Uterus (tissue), 4 donors: ENCODE measurements at places on chromosomes 5 and 9. TPM values are rescaled to one million over a fixed set of nuclear protein-coding genes. Genes with fewer than 3 reads are reported as not detected.

- DNase-seq = no peak
- no peaks in the 10 kb centered on the region for H3K36me3 ChIP-seq
- H3K4me1 ChIP-seq = no peaks in the 10 kb centered on the region
Observed at GRCh38 chr5:16540421-16540820, 74.8 kb upstream of the ZNF622 start.

GRCh38 chr5:10563110-10563944 is 543 bp upstream of the ANKRD33B start:
- H3K4me1 ChIP-seq = no peaks in the 10 kb centered on the region
- no peaks in the 10 kb centered on the region for H3K27me3 ChIP-seq
- peak; percentile 63 for DNase-seq

DNA sequence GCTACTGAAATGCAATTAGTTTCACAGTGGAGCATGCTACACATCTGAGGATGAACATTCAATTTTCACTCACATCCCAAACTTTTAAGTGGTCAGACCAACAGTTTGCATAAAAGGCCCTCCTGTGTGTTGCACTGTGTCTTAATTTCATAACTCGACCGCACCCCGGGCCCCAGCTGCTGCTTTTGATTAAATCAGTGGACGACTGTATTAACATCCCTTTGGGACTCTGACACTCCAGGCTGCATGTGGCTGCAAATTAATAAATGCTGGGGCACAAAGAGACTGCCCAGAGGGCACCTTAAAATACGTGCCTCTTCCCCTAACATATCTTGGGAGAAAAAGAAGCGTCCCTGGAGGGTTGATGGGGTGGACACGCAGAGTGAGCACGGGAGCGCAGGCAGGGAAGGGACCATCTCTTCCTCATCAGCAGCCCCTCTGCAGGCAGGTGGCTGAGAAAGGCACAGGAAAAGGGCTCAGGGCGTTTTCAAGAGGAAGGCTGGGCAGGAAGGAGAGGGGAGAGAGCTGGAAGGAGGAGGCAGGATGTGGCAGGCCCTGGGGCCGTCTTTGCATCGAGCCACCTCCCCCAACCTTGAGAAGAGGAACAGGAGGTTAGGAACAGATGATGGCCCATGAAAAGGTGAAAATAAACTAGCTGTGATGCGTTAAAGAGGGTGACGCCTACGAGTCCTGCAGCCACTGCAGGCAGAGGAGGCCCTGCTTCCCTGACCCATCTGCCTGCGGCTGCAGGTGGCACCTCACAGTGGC is 18.6 kb downstream of the MED10 start:
- H3K4me1 ChIP-seq = no peaks in the 10 kb centered on the region
- no peak overlapping the region for H3K27ac ChIP-seq
- no peaks in the 10 kb centered on the region for H3K27me3 ChIP-seq
- H3K36me3 ChIP-seq = no peaks in the 10 kb centered on the region

DNA sequence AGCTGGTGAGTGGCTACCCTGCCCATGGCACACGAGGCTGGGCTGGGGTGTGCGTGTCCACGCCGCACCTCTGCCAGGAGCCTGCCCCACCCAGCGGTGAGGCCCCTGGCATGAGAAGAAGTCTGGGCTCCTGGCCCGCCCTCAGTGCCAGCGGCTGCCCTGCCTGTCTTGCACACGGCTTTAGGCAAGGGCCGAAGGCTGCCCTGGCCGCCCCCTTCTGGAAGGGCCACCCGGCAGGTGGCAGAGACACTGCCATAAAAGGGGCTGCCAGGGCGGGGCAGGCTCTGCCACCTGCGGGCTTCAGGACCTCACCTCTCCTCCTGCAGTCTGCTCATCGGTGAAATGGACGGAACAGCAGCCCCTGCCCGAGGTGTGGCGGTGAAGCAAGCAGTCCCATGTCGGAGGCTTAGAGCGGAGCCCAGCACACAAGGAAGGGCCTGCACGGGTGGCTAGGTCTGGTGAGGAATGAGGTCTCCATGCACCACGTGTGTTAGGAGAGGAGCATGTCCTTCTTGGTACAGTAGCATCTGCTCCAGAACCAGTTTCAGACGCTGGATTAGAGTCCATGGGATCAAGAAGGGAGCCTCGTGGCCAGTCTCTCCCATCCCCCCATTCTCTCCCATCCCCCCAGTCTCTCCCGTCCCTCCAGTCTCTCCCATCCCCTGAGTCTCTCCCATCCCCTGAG is 34.8 kb upstream of the TMEM250 start:
- H3K36me3 ChIP-seq = no peaks in the 10 kb centered on the region
- H3K27me3 ChIP-seq = peaks cover 3% of the 10 kb centered on the region
- no peak overlapping the region for H3K27ac ChIP-seq
- no peak for DNase-seq
- no peaks in the 10 kb centered on the region for H3K4me1 ChIP-seq

DNA sequence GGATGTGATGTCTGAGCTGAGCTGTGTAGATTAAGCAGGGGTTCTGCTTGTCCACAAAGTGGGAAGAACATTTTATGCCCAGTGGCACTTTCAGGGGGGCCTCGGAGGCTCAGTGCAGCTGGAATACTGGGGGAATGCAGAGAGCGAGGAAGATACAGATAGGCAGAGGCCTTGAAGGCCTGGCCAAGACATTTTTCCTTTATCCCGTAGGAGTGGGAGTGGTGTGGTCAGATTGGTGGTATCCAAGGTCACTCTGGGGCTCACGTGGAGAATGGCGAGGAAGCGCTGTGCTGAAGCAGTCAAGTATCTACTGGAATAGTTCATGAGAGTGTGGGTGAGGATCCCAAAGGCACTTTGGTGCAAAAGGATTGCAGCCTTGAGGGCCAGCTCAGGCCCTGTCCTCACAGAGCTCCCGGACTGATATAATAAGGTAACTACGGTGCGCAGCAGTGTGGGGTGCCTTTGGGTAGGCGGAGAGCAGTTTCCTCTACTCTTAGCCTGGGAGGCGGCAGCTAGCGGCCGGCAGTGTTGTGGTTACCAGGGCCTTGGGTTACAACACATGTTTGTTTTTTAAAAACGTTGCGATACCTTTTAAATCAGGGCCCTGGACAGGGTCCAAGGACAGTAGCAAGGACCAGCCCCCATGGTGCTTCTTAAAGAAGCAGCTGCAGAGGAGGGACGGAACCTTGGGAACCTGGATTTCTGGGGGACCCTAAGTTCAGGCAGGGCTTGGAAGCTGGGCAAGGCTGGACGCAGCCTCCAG is 10.8 kb upstream of the CCDC69 start:
- DNase-seq = peak; percentile 82
- H3K4me1 ChIP-seq = no peaks in the 10 kb centered on the region
- no peaks in the 10 kb centered on the region for H3K27me3 ChIP-seq
- peak overlapping the region; percentile 79 for H3K27ac ChIP-seq
- H3K4me3 ChIP-seq = peak overlapping the region; percentile 6

DNA sequence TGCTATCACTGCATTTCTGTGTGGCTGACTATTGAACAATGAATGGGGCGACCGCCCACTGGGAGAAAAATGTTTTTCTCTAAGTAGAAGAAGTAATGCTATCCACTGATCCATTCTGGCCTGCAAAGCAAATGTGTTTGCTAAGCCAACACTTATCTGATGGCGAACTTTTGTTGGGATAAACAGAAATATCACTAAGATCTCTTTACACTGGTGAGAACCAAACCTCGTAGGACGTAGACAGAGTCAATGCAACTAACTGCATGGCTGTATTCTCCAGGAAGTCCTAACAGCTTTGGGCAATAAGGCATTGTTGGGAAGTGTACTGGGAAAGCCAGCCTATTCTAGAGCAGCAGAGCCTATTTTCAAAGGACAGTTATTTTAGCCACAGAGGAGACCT is 77.7 kb downstream of the ANKH start:
- no peak overlapping the region for H3K4me3 ChIP-seq
- H3K36me3 ChIP-seq = no peaks in the 10 kb centered on the region
- H3K27me3 ChIP-seq = no peaks in the 10 kb centered on the region
- no peaks in the 10 kb centered on the region for H3K4me1 ChIP-seq
- DNase-seq = no peak

GRCh38 chr5:16492398-16493140 is 27.0 kb upstream of the ZNF622 start:
- peak overlapping the region; percentile 30 for H3K27ac ChIP-seq
- H3K36me3 ChIP-seq = no peaks in the 10 kb centered on the region
- H3K4me3 ChIP-seq = no peak overlapping the region
- peak; percentile 28 for DNase-seq
- H3K4me1 ChIP-seq = no peaks in the 10 kb centered on the region

DNA sequence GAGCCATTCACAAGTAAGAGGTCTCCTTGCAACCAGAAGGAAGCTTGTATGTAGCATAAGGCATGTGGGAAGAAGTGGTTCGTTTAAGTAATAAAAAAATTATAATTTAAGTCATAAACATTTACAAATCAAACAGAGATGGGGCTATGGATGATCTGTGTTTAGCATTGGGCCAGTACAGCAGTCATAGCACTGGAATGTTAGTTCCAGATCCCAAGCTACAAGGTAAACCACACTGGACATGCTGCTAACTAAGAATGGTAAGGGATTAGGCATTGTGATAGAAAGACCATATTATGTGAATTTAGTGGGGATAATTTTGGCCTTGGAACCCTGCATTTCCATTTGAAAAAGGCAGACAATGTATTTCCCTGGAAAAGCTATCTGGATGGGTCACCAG is 170.4 kb upstream of the KCNN2 start:
- no peak overlapping the region for H3K4me3 ChIP-seq
- H3K36me3 ChIP-seq = no peaks in the 10 kb centered on the region
- H3K4me1 ChIP-seq = no peaks in the 10 kb centered on the region
- DNase-seq = no peak
- no peak overlapping the region for H3K27ac ChIP-seq

Gene LHX6
- 20.2 TPM for total RNA-seq

Gene TSSK1B
- 0.35 TPM for total RNA-seq

Gene UBE2QL1
- 0.34 TPM for total RNA-seq

Gene FBP2
- total RNA-seq = not detected

Gene FAM151B
- total RNA-seq = 0.26 TPM

Gene DRD1
- 0.82 TPM for total RNA-seq
